A673 (cell line): ENCODE measurements at places on chromosomes 16 and 17.

- H3K36me3 ChIP-seq = peaks cover 50% of the 10 kb centered on the region
- no peaks in the 10 kb centered on the region for H3K4me1 ChIP-seq
- H3K27me3 ChIP-seq = no peaks in the 10 kb centered on the region
- no peak overlapping the region for H3K4me3 ChIP-seq
These were observed 13.0 kb upstream of the GGA2 start for GRCh38 chr16:23523321-23523720.

GRCh38 chr17:27438348-27438998 is 17.8 kb upstream of the KSR1 start:
- no peaks in the 10 kb centered on the region for H3K27me3 ChIP-seq
- H3K27ac ChIP-seq = no peak overlapping the region
- H3K4me1 ChIP-seq = no peaks in the 10 kb centered on the region
- no peaks in the 10 kb centered on the region for H3K36me3 ChIP-seq

GRCh38 chr16:85521552-85522307 is 91.4 kb upstream of the GSE1 start:
- H3K27me3 ChIP-seq = no peaks in the 10 kb centered on the region
- H3K4me3 ChIP-seq = no peak overlapping the region
- peak; percentile 33 for DNase-seq
- peaks cover 40% of the 10 kb centered on the region for H3K4me1 ChIP-seq

- H3K4me3 ChIP-seq = peak overlapping the region; percentile 67
- peak; percentile 14 for DNase-seq
- peaks cover 18% of the 10 kb centered on the region for H3K27me3 ChIP-seq
- no peak overlapping the region for H3K27ac ChIP-seq
- peaks cover 12% of the 10 kb centered on the region for H3K4me1 ChIP-seq
- H3K36me3 ChIP-seq = no peaks in the 10 kb centered on the region
These were observed 516 bp downstream of the SLC16A6 start for GRCh38 chr17:68290268-68290954.

DNA sequence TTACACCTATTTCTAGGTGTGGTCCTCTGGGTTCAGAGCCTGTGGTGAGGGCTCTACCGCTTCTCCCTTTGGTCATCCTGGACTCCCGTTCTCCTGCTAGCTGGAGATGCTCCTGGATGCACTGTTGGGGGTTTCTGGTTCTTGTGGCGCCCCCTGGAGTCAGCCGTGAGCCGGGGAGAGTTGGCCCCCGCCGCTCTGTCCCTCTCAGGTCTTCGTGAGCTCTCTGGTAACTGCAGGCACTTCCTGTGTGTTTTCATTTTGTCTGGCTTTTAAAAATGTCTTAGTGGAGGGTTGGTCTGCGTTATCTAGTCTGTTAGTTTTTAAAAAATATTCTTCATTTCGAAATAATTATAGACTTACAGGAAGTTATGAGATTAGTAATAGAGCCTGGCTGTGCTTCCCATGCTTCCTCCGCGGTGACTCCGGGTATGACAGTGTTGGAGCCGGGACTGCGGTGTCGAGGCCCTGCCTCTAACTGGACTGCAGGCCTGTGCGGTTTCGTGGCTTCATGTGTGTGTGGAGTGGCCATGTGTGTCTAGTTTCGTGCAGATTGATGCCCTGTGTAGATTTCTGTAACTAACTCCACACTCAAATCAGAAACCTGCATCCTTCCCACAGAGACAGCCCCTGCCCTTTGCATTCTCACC is 78.0 kb upstream of the ZNF750 start:
- H3K27ac ChIP-seq = no peak overlapping the region
- no peaks in the 10 kb centered on the region for H3K4me1 ChIP-seq

GRCh38 chr17:59508999-59509625 is 56.3 kb upstream of the DHX40 start:
- H3K27me3 ChIP-seq = no peaks in the 10 kb centered on the region
- no peak overlapping the region for H3K4me3 ChIP-seq
- no peaks in the 10 kb centered on the region for H3K36me3 ChIP-seq
- no peak for DNase-seq
- peaks cover 5% of the 10 kb centered on the region for H3K4me1 ChIP-seq

DNA sequence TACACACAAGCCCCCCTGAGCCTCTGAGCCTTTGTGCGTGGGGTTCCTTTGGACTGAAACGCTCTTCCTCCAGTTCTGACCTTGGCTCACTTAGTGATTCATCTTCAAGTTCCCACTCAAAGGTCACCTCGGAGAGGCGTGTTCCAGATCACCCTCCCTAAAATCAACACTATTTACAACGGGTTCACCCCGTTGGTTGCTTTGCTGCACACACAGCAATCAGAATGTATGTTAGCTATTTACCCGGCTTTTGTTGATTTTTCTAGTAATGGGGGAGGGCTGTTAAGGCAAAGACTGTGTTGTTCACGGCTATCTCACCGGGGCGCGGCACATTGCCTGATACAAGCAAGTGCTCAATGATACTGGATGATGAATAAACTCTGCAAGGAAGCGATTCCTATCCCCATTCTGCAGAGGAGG is 977 bp downstream of the NAGPA start:
- H3K4me1 ChIP-seq = peaks cover 12% of the 10 kb centered on the region
- H3K4me3 ChIP-seq = peak overlapping the region; percentile 77
- DNase-seq = no peak
- no peak overlapping the region for H3K27ac ChIP-seq
- H3K36me3 ChIP-seq = no peaks in the 10 kb centered on the region

GRCh38 chr17:64296246-64296645 is 33.2 kb upstream of the TEX2 start:
- H3K27ac ChIP-seq = no peak overlapping the region
- no peaks in the 10 kb centered on the region for H3K36me3 ChIP-seq
- no peak overlapping the region for H3K4me3 ChIP-seq
- DNase-seq = no peak

DNA sequence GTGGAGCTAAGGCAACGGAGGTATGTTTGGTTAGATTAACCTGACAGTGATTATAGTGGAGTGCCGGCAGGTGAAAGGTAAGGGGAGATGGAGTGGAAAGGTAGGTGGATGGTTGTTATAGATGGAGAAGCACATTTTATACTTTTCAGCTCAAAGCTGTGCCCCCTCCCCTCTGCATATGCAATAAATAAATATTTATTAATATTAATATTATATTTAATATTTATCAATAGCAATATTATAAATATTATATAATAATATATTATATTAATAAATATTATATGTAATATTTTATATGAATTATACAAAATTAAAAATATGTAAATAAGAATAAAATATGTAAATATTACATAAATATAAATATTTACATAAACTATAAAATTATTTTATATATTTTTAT is 70.0 kb downstream of the WSCD1 start:
- no peaks in the 10 kb centered on the region for H3K36me3 ChIP-seq
- H3K4me3 ChIP-seq = no peak overlapping the region
- H3K4me1 ChIP-seq = no peaks in the 10 kb centered on the region
- no peak for DNase-seq
- H3K27ac ChIP-seq = no peak overlapping the region

DNA sequence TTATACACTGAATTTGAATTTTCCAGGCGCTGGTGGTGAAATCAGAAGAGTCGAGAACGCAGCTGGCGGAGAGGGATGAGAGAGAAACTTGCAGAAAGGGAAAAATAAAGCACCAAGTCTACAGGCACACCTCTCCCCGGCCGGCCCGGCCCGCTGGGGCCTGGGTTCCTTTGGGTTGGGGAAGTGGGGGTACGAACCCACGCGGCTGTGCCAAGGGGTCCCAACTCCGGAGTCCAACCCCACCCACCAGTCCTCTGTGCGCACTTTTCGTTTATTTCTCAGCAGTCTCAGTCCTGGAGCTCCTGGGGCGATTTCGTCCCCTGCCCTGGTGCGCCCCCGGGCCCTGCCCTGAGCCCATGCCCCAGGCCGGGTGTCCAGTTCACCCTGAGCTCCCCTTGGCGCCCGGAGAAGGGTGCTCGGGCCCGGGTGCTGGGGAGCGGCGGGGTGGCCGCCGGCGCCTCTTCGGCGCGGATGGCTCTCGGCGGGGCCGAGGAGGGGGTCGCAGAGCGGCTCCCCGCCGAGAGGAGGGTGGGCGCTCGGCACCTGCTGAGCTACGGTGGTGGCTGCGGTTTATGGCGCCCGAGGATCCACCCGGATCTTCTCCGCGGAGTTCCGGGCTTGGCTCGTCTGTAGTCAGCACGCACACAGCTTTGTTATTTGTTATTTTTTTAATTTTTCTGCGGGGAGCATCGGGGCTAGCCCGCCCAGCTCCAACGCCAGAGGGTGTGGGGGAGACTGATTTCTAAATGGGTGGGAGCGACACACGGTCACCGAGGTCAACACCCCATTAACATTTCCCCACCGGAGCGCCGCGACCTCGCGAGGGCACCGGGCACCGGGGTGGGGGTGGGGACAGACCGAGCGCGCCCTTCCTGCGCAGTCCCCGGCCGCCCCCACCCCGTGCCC is 15.7 kb upstream of the CBX8 start:
- peaks cover 23% of the 10 kb centered on the region for H3K4me1 ChIP-seq
- no peak for DNase-seq
- no peaks in the 10 kb centered on the region for H3K36me3 ChIP-seq
- H3K27ac ChIP-seq = peak overlapping the region; percentile 85
- H3K4me3 ChIP-seq = peak overlapping the region; percentile 46

GRCh38 chr16:80570106-80570478 is 29.3 kb downstream of the DYNLRB2 start:
- no peaks in the 10 kb centered on the region for H3K27me3 ChIP-seq
- no peaks in the 10 kb centered on the region for H3K4me1 ChIP-seq
- DNase-seq = no peak
- H3K27ac ChIP-seq = no peak overlapping the region
- no peak overlapping the region for H3K4me3 ChIP-seq
- H3K36me3 ChIP-seq = no peaks in the 10 kb centered on the region

DNA sequence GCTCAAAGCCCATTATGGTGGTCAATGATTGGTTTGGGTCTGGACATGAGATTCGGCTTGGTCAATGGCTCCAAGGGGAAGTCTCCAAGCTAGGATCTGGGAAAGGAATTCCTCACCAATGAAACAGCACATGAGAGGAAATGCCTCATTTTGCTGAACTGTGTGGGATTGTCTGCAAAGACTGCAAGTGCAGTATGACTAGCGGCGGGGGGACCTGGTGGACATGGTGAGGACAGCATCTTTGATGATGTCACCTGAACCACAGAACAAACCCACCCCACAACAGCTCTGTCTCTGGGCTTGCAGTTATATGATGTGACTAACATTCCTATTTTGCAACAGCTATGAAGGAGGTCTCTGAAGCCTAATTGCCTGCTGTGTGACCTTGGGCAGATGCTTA is 50.6 kb upstream of the NKD1 start:
- H3K27ac ChIP-seq = no peak overlapping the region
- H3K27me3 ChIP-seq = no peaks in the 10 kb centered on the region
- H3K4me1 ChIP-seq = no peaks in the 10 kb centered on the region

DNA sequence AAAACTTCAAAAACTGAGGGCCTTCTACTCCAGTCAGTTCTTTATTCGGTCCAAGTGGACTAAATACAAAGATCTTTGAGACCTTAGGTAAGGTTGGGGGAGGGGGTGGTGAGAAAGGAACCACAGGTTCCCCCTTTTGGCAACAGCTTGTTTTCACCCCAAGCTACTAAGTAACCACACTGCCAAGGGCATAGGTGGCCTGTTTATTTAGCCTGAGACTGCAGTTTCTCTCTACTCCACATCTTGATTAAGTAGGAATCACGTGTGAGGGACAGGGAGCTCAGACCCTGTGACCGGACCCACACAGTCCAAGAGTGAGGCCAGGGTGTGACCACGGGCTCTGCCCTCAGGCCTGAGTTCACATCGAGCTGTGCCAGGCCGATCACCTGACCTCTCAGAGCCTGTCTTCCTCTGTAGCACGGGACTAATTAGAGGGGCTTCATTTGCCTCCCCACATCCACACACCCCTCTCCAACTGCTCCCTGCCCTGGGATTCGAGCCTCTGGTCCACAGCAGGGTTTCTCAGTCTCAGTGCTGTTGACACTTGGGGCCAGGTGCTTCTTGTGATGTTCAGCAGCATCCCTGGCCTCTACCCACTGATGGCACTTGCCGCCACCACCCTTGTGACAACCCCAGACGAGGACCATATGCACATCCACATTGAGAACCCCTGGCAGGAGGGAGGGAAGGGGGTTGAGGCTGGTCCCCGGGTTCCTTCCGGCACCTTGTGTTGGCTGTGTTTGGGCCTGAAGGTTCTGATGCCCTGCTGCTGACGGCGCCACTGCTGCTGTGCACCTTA is 17.8 kb downstream of the ST6GALNAC2 start:
- DNase-seq = no peak
- H3K36me3 ChIP-seq = peaks cover 46% of the 10 kb centered on the region
- no peaks in the 10 kb centered on the region for H3K27me3 ChIP-seq
- no peak overlapping the region for H3K4me3 ChIP-seq
- peak overlapping the region; percentile 8 for H3K27ac ChIP-seq

GRCh38 chr17:1197781-1198490 is 18.2 kb upstream of the ABR start:
- H3K27me3 ChIP-seq = peaks cover 4% of the 10 kb centered on the region
- no peaks in the 10 kb centered on the region for H3K4me1 ChIP-seq
- no peaks in the 10 kb centered on the region for H3K36me3 ChIP-seq
- DNase-seq = no peak

GRCh38 chr17:49442041-49442440 is 27.4 kb upstream of the PHB1 start:
- DNase-seq = no peak
- H3K4me1 ChIP-seq = no peaks in the 10 kb centered on the region
- H3K4me3 ChIP-seq = no peak overlapping the region
- H3K27me3 ChIP-seq = no peaks in the 10 kb centered on the region

GRCh38 chr17:73429440-73430164 is 117.8 kb upstream of the CDC42EP4 start:
- no peak overlapping the region for H3K27ac ChIP-seq
- DNase-seq = peak; percentile 87
- H3K4me3 ChIP-seq = no peak overlapping the region

- peak overlapping the region; percentile 49 for H3K27ac ChIP-seq
- DNase-seq = peak; percentile 5
- H3K27me3 ChIP-seq = no peaks in the 10 kb centered on the region
- H3K4me3 ChIP-seq = no peak overlapping the region
- H3K36me3 ChIP-seq = peaks cover 7% of the 10 kb centered on the region
These were observed 35.2 kb downstream of the MBTD1 start for GRCh38 chr17:51224402-51225262.

- H3K4me1 ChIP-seq = peaks cover 15% of the 10 kb centered on the region
- no peaks in the 10 kb centered on the region for H3K27me3 ChIP-seq
- no peak overlapping the region for H3K4me3 ChIP-seq
- peak; percentile 56 for DNase-seq
- H3K27ac ChIP-seq = peak overlapping the region; percentile 41
These were observed 273.0 kb downstream of the CEP112 start for GRCh38 chr17:65918916-65919315.

- no peak overlapping the region for H3K4me3 ChIP-seq
- H3K27me3 ChIP-seq = no peaks in the 10 kb centered on the region
- H3K4me1 ChIP-seq = no peaks in the 10 kb centered on the region
- no peaks in the 10 kb centered on the region for H3K36me3 ChIP-seq
- H3K27ac ChIP-seq = no peak overlapping the region
- no peak for DNase-seq
These were observed 16.8 kb upstream of the ZNF287 start for GRCh38 chr17:16585796-16586195.
